Effector CD8-positive, alpha-beta T cell (primary cell): ENCODE measurements at places on chromosomes 7 and 10.

- no peak for DNase-seq
Measured at GRCh38 chr10:112915590-112916572, 34.2 kb upstream of the TCF7L2 start.

- no peak for DNase-seq
Measured at GRCh38 chr7:66629222-66630062, 761 bp downstream of the KCTD7 start.

DNA sequence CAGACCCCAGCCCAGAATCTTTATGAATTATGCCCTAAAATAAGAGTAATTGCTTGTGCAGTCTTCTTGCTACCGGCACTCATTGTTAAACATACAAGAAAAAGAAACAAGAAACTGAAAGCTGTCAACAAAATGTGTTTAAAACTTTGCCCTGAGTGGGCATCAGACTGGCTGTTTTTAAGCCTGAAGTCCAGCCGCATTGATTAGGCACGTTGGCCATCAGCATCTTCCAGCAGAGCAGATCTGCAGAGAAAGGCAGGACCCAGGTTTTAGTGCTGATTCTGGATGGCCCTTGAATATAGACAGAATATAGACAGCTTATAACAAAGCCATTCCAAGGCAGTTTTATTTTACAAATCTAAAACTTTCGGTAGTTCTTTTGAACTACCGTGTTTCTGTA is 102.8 kb downstream of the POLL start:
- no peak for DNase-seq

- DNase-seq = no peak
Measured at GRCh38 chr7:43460733-43461348, 122.1 kb upstream of the STK17A start.

GRCh38 chr10:82653244-82654155 is 778.5 kb downstream of the NRG3 start:
- DNase-seq = no peak

DNA sequence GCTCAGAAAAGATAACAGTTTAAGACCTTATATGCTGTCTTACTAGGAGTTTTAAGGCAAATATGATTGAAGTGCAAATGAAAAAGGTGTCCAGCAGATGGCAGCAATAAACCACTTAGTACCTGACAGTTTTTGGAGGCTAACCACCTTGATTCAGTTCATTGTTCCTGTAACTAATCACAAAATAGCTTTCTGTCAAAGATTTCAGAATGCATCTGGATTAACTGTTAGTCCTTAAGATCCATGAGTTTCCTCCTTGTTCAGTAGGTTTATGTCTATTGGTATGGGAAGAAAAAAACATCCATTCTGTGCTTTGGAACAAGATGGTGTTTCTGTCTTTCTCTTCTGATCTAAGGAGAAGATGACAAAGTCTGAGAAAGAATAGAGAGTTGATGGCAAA is 46.6 kb downstream of the CCSER2 start:
- peak; percentile 10 for DNase-seq
